ENCODE measurements at places on chromosomes 2 and 18.

- no peak for DNase-seq
Measured at GRCh38 chr2:134943540-134943939, 24.9 kb downstream of the CCNT2 start.

GRCh38 chr2:240205772-240206171, 65.3 kb upstream of the OTOS start:
- no peak for DNase-seq

- DNase-seq, result no peak
Measured at GRCh38 chr2:61266632-61267505, 104.9 kb downstream of the C2orf74 start.

GRCh38 chr18:6920099-6920955, 190.8 kb downstream of the ARHGAP28 start:
- peak; percentile 21 for DNase-seq

- no peak for DNase-seq
Measured at GRCh38 chr2:137187216-137187615, 421.9 kb downstream of the THSD7B start.

- no peak for DNase-seq
Measured at GRCh38 chr18:76252139-76252538, 242.9 kb downstream of the ZNF516 start.

DNA sequence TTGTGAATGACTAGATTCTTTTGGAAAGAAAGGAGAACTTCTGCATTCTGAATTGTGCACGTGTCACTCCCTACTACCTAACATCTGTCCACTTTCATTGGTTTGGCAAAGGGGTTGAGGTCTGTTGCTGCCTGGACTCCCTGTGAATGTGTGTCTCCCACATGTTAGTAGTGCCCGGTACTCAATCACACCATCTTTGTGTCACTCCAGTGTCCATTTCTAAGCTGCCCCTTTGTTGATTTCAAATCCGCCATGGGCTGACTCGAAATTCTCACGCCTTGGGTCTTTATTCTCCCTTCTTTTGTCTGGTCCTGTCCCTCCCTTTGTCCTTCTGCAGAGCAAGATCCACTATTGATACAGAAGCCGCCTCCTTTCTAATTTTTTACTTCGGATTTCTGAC, 7.5 kb downstream of the DPYSL5 start:
- no peak for DNase-seq

DNA sequence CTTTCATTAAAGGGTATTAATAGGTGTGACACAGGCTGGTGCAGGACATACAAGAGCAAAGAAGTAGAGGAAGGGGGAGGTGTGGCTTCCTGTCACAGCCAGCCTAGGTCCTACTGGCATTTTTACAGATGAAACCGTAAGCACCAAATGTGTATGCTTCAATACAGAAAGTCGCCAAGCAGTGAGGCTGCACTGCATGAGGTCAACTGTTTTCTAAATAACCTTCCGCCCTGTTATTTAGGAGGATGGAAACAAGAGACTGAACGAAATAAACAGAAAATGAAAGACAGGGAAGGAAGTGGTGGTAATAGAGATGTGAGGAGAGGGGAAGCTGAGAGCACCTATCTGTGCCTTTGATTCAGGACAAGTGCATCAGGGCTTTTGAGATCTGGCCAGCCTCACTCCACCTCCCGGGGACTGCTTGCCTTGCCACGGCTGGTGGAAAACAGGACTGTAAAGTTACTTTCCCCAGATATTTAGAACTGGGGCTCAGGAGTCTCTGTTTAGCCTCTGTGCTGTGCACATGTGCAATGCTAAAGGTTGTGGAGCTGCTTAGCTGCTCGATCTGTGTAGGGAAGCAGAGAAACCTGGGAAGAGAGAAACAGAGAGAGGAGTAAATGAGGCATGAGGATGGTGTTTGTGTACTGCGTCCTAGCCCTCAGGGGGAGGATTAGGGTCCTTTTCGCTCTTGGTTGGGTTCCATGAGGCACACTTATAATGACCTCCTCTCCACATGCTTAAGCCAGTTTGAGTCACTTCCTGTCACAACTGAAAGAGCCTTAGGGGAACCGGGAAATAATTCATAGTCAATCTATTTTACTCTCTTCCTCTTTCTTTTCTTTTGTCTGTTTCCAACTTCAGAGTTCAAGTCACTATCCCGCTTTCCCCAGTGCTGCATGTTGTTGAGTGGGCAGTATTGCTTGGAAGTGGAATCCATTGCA, 62.3 kb upstream of the BOD1L2 start:
- no peak for DNase-seq

DNA sequence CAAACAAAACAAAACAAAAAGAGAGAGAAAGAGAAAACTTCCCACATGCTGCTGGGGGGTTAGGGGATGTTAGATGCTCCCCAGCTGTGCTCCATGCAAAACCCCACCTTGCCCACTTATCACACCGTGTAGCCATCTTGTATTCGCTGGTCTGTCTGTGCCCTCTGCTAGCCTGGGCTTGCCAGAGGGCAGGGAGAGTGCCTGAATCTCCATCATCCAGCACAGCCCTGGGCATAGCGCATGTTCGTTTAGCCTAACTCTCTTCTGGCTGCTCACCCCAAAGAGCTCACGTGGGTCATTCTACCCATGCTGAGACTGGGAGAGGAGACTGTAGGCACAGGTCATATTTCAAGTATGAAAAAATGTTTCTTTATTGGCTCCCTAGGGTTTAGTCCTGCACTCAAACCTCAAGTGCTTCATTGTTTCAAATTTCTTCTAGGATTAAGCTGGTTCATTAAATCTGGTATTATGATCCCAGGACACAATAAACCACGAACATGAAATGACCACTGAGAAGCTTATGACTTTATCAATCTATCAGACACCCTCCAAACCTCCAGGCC, 100.5 kb downstream of the KCNF1 start:
- DNase-seq, result no peak

GRCh38 chr18:2911533-2911932, 64.7 kb downstream of the EMILIN2 start:
- no peak for DNase-seq

DNA sequence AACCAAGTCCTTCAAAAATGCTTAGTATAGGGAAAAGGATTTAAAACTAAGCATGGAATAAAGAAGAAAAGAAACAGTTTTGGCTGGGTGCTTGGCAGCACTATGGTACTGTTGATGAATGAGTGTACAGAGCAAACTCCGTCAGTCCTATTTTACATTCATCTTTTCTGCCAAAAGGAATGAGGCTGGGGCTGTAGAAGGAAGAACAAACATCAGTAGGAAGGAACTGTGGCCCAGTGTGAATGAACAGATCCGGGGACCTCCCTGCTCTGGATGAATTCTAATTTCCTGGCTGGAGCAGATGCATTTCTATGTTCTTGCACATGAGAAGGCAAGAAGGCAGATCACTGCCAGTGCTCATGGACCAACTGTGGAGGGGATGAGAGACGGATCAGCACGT, 474.0 kb upstream of the MEIS1 start:
- no peak for DNase-seq

GRCh38 chr18:9683418-9684396, 24.4 kb upstream of the RAB31 start:
- no peak for DNase-seq
